EL (cell line): ENCODE measurements at places on chromosomes 1 and 21.

DNA sequence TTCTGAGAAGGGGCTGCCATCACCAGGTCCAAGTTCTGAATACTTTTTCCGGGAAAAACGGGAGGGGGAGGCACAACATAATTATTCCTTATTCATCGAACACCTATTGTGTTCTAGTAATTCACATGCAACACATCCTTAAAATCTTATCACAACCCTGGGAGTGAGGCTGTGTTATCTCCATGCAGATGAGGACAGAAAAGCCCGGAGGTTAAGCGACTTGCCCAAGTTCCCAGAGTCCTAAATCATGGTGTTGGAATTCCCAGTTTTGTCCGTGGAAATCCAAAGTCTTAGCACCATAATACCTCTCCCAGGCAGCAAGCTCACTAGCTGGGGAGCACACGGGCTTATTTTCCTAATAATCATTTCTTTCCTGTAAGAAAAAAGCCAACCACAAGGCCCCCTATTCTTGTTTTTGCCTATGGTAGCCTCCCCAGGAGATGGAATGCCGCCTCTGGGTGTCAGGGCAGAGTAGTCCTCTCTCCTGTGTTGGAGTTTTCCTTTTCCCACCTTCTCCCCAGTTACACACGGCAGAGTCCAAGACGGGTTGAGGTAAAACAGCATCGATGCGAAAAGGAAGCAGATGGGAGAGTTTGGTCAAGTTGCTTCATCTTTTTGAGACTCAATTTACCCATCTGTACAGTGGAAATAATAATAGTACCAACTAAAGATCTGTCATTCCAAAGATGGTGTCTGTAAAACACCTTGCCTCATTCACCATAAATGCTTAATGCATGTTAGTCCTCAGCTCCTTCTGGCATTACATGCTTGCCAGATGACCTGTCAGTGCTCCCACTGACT, 228.0 kb upstream of the TMEM51 start:
- no peak for DNase-seq

- no peak for DNase-seq
Observed at GRCh38 chr1:23126200-23126599, 42.5 kb downstream of the LUZP1 start.

DNA sequence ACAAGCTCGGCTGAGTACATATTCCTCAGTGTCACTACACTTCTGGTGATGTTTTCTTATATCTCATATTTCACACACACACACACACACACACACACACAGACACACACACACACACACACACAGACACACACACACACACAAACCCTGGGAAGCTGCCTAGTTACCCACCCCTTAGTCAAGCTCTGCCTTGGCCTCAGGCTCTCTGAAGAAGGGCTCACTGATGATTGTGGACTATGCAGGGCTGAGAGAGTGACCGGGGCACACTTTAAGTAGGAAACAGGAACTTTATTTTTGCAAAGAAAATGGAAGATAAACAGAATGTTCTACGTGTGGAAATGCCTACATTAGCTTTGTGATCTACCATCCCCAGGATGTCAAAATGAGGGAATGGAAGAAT, 19.2 kb upstream of the LCE2D start:
- no peak for DNase-seq

DNA sequence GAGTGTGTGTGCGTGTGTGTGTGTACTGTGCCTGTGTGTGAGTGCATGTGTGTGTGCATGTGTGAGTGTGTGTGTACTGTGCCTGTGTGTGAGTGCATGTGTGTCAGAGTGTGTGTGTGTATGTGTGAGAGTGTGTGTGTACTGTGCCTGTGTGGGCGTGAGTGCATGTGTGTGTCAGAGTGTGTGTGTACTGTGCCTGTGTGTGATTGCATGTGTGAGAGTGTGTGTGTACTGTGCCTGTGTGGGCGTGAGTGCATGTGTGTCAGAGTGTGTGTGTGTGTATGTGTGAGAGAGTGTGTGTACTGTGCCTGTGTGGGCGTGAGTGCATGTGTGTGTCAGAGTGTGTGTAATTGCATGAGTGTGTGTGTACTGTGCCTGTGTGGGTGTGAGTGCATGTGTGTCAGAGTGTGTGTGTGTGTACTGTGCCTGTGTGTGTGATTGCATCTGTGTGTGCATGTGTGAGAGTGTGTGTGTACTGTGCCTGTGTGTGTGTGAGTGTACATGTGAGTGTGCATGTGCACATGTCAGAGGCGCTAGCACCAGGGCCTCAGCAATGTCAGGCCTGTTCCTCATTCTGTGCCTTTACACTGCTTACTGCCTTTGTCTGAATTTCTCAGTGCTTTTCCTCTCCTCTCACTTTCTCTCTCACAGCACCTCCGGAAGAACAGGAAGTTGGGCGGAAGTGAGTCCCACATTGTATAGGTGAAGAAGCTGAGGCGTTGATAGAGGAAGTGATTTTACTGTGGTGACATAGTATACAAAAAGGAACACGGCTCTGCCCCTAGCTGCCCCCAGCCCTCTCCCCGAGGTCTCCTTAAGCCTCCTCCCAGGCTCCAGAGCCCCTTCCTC, 4.9 kb downstream of the SLC5A9 start:
- DNase-seq, result no peak

- DNase-seq, result no peak
Observed at GRCh38 chr1:244713332-244713731, 60.4 kb downstream of the DESI2 start.

DNA sequence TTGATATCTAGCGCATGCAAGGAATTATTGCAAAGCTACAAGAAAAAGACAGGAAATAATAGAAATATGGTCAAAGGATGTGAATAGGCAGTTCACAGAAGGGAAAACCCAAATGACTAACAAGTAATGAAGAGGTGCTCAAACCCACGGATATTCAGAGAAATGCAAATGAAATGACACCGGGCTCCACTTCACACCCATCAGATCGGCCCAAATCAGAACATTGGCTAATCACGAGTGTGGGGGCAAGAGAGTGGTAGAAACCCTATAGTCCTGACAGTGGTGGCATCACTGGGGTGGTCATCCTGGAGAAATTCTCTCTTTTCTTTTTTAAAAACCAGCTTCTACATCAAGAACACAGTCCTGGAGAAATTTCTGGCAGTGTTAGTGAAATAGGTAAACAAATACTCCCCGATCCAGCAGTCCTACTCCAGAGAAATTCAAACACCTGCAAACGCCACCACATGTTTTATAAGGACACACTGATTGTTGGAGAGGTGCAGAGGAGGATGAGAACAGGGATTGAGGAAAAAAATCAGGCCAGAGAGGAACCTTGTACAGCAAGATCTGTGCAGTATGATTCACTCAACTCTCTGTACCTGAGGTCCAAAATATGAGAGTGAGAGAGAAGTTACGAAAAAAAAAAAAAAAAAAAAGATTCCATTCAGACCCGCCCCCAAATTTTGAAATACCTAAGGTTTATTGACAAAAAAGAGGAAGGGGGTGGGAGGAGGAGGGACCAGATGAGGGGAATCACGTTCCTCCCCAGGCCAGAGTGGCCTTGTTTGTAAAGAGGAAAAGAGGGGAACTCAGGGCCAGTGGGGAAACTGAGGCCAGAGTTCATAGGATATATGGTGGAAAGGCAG, 9.2 kb upstream of the TNFRSF1B start:
- DNase-seq, result no peak

DNA sequence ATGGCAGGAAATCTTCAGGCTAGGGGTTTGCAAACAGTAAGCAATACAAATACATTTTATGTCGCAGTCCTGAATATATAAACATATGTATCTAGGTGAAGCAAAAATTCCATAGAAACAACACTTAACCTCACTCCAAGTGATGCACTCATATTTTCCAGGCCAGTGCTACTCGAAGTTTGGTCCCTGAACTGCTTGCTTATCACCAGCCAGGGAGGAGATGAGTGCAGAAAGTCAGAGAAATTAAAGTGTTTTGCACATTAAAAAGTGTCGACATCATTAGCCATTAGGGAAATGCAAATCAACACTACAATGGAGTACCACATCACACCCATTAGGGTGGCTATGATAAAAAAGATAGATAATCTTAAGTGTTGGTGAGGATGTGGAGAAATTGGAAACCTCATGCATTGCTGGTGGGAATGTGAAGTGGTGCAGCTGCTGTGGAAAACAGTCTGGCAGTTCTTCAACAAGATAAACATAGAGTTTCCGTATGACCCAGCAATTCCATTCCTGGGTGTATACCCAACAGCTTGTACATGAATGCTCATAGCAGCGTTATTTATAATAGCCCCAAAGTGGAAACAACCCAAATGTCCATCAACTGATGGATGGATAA, 70.5 kb upstream of the CSF1 start:
- DNase-seq, result no peak

GRCh38 chr21:16496609-16497008, 766.8 kb downstream of the USP25 start:
- DNase-seq, result no peak

GRCh38 chr1:226640321-226641136, 92.0 kb downstream of the STUM start:
- DNase-seq, result no peak

GRCh38 chr1:229803626-229804217, 177.7 kb downstream of the URB2 start:
- DNase-seq, result no peak

DNA sequence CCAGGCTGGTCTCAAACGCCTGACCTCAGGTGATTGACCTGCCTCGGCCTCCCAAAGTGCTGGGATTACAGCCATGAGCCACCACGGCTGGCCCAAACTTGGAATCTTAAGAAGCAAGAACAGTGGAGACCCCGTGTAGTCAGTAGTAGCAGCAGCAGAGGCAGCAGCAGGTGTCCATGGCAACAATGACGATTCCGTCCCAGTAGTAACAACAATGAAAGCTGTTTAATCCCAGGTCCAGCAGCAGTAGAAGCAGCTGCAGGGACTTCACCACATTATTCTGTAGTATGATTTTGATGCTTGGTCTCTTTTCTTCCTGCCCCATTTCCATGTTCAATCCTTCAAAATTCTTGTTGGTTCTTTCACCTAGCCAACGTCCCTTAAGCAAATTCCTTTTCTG, 69.6 kb upstream of the KCTD3 start:
- DNase-seq, result no peak

GRCh38 chr1:30611741-30612309, 111.6 kb downstream of the MATN1 start:
- no peak for DNase-seq

- DNase-seq, result peak; percentile 56
Observed at GRCh38 chr1:232471250-232471649, 158.7 kb downstream of the SIPA1L2 start.

DNA sequence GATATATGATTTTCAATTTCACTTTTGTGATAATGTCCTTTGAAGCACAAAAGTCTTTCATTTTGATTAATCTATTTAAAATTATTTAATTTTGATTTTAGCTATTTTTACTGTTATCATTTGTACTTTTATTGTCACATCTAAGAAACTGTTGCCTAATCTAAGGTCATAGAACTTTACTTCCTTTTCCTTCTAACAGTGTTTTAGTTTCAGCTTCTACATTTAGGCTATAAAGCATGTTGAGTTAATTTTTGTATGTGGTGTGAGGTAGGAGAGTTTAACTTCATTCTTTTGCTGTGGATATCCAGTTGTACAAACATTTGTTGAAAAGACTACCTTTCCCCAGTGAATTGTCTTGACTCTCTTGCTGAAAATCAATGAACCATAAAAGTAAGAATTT, 204.5 kb downstream of the TM2D1 start:
- no peak for DNase-seq

- no peak for DNase-seq
Observed at GRCh38 chr1:97832481-97832880, 88.4 kb downstream of the DPYD start.

GRCh38 chr1:231933711-231934626, 307.4 kb downstream of the DISC1 start:
- DNase-seq, result no peak

GRCh38 chr1:169184812-169185211, 78.3 kb downstream of the ATP1B1 start:
- no peak for DNase-seq

DNA sequence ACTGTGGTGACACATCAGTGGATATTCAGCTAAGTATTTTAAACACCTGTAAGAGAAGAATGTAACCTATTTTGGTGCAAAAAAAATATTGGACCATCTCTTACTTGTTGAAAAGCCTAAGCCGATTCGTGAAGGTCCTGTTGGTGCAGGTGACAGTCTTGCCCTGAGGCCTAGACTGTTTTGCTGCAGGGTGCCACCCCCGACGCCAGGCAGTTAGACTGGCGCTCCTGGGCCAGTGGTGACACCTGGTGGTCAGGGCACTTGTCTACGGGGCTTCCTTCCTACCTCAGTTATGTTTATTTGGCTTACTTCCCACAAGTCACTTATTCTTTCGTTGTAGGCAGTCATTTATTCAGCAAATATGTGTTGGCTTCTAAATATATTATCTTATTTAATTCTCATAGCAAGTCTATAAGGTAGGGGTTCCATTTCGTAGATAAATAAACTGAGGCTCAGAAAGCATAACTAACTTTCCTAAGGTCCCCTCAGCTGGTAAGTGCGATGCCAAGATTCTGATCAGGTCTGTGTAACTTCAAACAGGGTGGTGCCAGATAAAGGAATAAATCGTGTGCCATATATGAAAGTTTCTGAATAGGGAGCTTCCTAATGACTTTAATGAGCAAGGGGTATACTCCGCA, 1.9 kb downstream of the EEIG2 start:
- DNase-seq, result peak; percentile 33

DNA sequence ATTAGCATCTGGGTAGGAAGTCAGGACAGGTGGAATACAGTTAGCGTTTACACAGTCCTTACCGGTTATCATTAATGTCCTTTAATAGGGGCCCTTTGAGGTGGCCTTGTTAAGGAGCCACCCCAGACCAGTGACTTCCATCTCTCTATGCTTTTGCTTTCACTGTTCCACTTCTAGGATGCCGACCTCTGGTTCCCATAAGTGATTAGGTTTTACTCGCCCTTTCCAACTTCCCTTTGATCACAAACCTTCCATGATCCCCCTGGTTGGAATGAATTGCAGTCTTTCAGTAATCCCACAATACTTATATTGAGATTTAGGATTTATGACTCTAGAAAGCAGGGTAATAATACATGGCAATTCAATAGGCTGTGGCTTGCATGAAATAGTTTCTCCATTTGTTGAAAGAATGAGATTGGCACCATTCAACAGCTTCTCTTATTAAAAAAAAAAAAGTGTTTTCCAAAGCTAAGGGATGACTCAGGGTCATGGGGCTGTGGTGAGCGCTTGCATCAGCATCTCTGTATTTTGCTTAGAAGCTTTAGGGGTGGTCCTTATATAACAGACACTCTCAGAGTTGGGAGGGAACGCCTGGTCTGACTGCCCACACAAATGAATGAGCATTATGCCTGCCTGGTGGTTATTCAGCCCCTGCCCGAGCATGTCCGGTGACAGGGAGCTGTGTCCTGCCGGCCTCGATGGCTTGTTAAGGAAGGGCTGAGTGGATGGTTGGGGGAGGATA, 110.5 kb downstream of the CNIH3 start:
- peak; percentile 78 for DNase-seq

- peak; percentile 35 for DNase-seq
Observed at GRCh38 chr1:156662005-156662799, 15.0 kb downstream of the NES start.

DNA sequence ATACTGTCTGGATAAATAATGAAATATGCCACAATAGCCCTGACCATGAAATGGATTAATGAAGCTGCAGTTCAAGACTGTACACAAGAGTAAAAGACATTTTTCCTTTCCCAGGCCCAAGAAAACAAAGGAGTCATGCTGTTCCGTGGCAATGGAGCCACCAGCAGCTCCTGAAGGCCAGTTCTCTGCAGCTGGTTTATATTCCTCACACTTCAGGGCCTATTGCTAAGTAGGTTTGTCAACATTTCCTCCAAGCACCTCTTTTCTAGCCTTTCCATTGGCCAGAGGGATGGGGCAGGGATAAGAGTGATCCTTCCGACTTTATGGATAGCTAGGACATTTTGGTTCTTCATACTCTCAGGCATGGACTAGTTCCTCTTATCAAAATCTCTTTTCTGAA, 24.2 kb upstream of the RGL1 start:
- DNase-seq, result no peak

- no peak for DNase-seq
Observed at GRCh38 chr1:186845576-186846210, 16.9 kb downstream of the PLA2G4A start.
